ENCODE measurements at places on chromosomes 7 and 10.
A peak's percentile ranks its signal among the peaks of the same experiment; 100 is the strongest.

- DNase-seq, result no peak
These were observed 14.0 kb upstream of the BLNK start for GRCh38 chr10:96285331-96285752.

DNA sequence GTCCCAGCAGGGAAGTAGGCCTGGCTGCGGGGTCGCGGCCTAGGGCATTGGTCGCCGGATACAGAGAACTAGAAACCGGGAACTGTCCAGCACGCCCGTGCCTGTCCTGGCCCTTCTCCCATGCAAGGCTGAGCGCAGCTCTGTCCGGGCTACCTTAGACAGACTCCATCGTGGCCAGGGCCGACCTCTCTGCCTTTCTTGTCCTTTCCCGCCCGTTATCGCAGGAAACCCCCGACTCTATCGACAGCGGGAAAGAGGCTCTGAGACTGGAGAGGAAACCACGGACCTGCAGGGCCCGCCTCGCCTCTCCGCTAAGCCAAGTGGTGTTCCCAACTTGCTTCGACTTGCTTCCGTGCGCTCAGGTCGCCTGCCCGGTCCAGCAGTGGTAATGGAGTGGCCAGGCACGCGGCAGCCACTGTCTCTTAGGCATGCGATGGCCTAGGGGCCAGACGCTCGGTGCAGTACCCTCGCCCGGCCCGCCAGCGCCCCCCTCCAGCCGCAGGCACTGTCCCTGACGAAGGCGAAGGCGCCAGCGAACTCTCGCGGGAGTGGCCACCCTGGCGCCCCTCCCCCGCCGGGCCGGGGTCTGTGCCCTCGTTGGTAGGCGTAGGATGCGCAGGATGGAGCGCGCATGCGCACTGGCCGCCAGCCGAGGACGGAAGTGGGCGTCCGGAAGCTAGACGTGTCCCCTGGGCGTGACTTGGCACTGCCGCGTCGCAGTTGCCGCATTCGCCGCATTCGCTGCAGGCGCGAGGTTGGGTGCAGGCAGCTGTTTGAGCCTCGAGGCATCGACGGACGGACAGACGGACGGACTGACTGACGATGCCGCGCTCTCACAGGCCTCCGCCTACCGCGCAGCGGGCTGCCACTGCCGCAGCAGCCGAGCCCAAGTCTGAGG is 54.4 kb downstream of the MCMBP start:
- DNase-seq, result peak; percentile 13

DNA sequence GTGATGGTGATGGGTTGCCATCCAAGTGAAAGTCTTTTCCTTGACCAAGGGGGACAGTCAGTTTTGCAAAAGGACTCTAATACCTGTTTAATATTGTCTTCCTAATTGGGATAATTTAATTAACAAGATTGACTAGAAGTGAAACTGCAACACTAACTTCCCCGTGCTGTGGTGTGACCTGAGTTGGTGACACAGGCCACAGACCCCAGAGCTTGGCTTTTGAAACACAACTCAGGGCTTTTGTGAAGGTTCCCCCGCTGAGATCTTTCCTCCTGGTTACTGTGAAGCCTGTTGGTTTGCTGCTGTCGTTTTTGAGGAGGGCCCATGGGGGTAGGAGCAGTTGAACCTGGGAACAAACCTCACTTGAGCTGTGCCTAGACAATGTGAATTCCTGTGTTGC is 6.9 kb downstream of the PPIF start:
- DNase-seq, result no peak

DNA sequence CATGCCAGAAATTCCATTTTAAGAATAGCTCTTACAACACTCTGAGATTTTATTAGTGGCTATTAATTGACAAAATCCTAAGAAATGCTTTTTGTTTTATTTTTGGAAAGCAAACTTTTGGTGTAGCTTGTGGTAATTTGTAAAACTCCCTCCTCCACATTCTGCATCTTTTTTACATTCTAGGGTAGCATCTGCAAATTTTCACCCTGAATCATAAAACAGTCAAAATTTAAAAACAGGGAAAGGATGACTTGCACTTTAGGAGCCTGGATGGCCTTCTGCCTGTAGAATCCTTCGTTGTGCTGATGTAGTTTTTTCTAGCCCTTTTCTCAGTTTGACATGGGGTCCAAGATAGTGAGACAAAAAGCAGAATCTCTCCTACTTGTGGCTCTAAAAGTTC is 316.1 kb downstream of the ADRA2A start:
- DNase-seq, result no peak

DNA sequence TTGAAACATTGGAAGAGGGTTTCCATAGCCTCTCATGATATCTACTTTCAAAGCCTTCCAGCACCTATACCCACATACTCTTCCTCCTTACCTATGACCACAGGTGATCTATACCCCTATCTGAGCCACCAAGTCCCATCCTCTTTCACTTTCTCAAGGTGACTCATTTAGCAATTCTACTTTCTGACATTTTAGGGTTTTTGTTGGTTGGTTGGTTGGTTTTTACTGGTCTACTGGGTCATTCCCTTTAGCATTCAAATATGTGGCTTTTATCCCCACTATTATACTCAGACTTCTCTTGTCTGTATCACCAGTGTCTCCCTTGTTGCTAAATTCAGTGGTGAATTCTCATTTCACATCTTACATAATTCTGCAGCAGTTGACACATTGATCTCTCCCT is 130.4 kb upstream of the STEAP4 start:
- no peak for DNase-seq

DNA sequence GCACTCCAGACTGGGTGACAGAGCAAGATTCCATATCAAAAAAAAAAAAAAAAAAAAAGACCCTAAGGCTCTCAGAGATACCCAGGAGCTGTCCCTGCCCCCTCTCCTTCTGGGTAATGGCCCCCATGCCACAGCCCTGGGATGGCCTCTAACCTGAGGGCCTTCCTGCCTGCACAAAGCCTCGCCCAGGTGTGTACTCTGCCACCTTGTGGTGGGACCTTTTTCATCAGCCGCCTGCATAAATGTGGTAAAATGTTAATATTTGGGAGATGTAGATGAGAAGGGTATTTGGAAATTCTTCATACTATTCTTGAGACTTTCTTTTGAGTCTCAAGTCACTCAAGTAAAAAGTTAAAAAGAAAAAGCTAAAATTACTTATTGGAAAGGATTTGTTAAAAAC is 46.3 kb upstream of the RNF216 start:
- DNase-seq, result peak; percentile 40

DNA sequence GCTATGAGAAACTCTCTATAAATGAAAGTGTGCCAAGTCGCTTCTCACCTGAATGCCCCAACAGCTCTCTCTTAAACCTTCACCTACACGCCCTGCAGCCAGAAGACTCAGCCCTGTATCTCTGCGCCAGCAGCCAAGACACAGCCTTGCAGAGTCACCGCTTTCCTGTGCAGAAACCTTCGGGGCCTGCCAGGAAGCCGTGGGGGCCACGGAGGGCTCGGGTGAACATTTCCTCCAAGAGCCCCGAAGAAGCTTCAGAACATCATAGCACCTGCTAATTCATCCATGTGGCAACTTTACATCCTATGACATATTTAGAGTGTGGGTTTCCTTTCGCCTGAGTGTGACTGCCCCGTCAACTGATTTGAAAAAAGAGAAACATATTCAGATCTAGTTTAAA is 55.7 kb upstream of the PRSS58 start:
- peak; percentile 37 for DNase-seq

DNA sequence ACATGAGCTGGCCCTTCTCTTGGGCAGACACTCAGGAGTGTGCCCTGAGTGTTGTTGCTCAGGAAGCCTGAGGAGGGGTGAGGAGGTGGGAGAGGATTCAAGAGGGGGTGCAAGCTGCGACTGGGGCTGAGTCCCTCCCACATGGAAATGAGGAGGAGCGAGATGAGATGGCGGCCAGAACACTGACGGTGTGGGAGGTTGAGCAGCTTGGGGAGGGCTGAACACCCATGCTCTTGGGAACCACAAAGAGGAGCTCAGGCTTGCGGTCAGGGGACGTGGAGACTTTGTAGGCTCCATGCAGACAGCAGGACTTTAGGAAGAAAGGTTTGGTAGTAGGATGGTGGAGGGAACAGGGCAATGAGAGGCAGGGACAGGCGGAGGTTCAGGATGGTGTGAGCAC is 163.2 kb upstream of the SHH start:
- DNase-seq, result no peak

GRCh38 chr10:125629758-125630376 is 53.1 kb downstream of the TEX36 start:
- DNase-seq, result no peak

DNA sequence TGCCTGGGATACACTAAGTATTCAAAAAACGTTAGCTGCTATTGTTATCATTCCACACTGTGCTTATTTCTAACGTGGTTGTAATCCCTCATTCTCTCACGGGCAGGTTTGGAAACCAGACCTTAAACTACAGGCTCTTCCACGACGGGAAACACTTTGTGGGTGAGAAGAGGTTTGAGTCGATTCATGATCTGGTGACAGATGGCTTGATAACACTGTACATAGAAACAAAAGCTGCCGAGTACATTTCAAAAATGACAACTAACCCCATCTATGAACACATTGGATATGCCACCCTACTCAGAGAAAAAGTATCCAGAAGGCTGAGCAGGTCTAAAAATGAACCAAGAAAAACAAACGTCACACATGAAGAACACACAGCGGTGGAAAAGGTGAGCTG is 163.2 kb upstream of the PRR15 start:
- DNase-seq, result no peak

DNA sequence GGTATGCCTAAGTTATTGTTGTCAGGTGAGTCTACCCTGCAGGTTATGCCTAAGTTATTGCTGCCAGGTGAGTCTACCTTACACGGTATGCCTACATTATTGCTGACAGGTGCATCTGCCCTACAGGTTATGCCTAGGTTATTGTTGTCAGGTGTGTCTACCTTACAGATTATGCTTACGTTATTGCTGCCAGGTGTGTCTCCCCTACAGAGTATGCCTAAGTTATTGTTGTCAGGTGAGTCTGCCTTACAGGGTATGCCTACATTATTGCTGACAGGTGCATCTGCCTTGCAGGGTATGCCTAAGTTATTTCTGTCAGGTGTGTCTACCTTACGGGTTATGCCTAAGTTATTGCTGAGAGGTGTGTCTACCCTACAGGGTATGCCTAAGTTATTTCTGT is 64.2 kb downstream of the AKR1C4 start:
- DNase-seq, result no peak

DNA sequence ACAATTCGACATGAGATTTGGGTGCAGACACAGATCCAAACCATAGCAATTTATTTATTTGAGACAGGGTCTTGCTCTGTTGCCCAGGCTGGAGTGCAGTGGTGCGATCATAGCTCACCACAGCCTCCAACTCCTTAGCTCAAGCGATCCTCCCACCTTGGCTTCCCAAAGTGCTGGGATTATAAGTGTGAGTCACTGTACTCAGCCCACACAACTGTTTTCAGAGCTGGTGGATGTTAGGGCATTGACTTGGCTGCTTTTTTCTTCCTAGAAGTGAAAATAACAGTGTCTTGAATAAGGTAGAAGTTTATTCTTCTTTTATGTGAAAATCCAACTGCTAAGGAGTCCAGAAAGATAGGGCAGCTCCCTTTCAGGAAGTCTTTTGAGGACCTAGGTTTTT is 132.1 kb downstream of the CCDC3 start:
- no peak for DNase-seq

DNA sequence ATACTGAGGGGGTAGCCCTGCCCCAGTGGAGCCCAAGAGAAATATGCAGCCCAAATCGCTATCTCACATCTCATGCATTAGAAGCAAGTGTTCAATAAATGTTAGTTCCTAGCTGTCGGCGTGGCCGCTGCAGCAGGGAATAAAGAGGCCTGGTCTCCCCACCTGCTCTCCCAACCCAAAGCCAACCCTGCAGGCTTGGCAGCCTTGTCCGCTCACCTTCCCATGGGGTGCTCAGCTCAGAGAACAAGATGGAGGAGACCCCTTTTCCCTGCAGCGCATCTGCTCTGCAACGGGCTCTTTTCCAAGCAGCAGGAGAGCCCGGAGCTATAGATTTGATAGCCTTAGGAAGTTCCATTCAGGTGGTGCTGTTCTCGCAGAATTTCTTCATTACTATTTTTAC is 12.0 kb upstream of the DOCK1 start:
- DNase-seq, result no peak

GRCh38 chr7:29255199-29255878 is 60.8 kb downstream of the CHN2 start:
- DNase-seq, result no peak

- DNase-seq, result peak; percentile 14
These were observed 55.2 kb upstream of the GSDME start for GRCh38 chr7:24812305-24812945.

DNA sequence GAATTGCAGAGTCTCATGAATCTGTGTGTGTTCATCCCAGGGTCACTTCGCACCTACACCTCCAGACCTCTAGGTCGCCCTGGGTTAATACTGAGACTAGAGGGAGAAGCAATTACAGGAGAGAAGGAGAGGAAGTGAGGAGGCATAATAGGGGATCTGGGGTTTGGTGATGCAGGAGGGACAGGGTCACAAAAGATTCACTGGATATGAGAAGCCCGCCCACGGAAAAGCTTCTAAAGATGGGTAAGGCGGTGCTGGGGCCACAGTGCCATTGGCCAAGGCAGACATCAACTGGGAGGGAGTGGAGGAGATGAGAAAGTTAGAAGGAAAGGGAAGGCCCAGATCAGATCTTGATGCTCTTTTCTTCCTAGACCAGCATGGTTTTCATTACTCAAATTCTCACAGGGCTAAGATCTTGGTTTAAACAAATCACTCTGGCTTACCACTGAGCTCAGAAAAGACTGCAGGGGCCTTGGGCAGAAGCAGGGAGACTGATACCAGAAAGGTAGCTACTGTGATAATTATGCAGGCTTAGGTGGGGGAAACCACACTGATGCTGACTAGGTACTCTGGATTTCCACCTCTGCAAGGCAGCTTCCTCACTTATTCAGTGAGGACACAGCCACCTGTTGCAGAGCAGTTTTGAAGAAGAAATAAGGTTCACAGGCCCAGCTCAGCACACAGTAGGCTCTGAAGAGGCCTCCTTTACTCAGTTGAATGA is 17.4 kb upstream of the ZNF273 start:
- no peak for DNase-seq

DNA sequence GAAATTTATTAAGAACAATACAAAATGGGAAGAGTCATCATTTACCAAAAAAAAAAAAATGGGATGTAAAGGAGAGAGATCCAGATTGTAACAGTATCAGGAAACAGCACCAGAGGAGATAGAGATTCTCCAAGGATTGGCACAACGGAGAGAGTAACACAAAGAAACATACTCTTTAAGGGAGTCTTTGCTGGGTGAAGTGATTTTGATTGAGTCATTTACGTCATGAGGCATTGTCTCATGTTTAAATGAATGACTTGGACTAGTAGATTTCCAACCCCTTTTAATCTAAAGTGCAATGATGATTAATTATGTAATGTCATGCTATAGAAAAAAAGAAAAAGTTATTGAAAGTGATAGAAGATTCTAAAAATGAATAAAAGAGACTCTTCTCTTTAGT is 68.8 kb downstream of the ITGB8 start:
- DNase-seq, result no peak

- DNase-seq, result no peak
These were observed 25.2 kb downstream of the DIP2C start for GRCh38 chr10:664301-664700.

- no peak for DNase-seq
These were observed 546.6 kb downstream of the INHBA start for GRCh38 chr7:41156268-41156667.

DNA sequence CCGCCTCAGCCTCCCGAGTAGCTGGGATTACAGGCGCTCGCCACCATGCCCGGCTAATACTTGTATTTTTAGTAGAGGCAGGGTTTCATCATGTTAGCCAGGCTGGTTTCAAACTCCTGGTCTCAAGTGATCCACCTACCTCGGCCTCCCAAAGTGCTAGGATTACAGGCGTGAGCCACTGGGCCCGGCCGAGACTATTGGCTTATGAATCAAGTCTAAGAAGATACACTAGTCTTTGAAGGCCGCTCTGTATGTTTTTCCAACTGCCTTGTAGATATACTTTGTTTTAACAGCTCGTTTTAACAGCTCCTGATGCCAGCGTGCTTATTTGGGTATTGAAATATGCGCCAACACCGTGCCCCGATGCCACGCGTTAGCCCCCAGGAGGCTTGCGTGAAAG is 136.4 kb upstream of the SH2B2 start:
- DNase-seq, result no peak
